ENCODE measurements at places on chromosomes 7 and 10.

DNA sequence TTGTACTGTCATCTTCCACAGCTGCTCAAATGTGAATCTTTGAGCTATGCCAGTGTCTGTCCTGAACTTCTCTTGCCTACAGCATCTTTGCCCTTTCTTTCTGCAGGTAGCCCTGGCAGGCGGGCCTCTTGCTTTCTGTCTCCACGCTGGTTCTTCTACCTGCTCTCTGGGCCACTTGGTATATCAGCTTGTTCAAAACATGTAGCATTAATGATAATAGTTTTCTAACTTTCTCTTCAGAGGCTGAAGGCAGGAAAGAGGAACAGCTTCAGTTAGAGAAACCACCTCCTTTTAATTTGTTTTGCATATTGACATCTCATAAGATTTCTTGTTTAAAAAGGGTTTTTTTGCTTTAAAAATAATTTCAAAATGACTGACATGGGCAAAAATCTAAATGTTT is 923 bp upstream of the FGL2 start:
- DNase-seq: no peak

GRCh38 chr7:124071843-124072242 is 39.0 kb upstream of the TMEM229A start:
- DNase-seq: no peak

- DNase-seq: no peak
These were observed 151.8 kb downstream of the CHN2 start for GRCh38 chr7:29346231-29346978.

- DNase-seq: no peak
These were observed 6.0 kb downstream of the PTPRZ1 start for GRCh38 chr7:121878918-121879464.

DNA sequence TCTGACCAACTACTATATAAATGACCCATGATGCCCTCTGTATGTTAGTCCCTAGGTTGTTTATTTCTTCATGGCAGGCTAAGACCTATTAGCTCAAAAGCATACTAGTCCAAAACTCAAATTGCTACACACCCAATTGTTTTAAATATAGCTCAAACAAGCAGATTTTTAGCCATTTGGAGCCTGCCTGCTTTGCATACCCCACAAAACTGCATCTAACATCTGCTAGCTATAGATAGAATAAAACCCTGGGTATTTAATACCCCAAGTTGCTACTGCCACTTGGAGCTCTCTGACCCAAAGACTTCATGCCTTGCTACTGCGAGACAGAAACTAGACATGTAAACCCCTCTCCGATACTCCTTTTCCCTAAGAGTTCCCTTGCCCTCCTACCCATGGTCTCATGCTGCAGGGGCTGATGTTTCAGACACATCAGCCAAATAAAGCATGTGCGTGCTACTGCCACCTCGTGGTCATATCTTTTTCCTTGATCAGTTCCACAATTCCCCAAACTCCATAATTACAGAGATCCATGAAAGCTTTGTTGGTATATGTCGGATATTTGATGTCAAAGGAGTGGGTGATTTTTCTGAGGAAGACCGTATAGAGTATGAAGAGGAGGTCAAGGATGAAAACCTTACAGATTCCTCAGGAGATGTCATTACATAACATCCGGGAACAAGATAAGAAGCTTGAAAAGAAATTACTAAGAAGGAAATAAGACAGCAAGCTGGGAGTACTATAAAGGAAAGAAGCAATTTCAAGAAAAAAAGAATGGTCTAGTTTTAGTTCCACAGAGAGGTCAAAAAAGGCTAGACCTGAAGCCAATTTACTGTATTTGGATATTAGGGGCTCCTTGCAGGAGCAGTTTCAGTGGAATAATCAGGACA is 386.6 kb downstream of the SH2D4B start:
- DNase-seq: no peak

GRCh38 chr7:112958775-112959174 is 127.9 kb downstream of the GPR85 start:
- no peak for DNase-seq

GRCh38 chr10:125883211-125883610 is 2.1 kb upstream of the DHX32 start:
- DNase-seq: no peak

GRCh38 chr10:130362308-130362761 is 226.1 kb downstream of the GLRX3 start:
- DNase-seq: no peak

DNA sequence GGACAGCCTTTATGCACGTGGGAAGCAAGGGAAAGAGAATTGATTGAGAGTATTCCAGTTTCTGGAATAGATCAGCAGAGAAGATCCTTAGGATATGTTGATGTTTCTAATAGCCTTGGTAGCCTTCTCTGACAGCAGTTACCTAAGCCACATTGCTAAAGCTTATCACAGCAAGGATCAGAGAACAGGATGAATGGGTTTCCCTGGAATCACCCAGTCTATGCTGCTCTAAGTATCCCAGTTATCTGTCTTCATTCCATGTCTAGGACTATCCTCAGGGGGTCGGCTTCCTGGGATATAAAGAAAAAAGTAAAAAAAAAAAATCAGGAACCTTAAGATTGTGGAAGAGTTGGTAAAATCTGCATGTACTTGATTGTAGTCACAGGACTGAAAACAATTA is 352.0 kb upstream of the AKR1E2 start:
- no peak for DNase-seq

DNA sequence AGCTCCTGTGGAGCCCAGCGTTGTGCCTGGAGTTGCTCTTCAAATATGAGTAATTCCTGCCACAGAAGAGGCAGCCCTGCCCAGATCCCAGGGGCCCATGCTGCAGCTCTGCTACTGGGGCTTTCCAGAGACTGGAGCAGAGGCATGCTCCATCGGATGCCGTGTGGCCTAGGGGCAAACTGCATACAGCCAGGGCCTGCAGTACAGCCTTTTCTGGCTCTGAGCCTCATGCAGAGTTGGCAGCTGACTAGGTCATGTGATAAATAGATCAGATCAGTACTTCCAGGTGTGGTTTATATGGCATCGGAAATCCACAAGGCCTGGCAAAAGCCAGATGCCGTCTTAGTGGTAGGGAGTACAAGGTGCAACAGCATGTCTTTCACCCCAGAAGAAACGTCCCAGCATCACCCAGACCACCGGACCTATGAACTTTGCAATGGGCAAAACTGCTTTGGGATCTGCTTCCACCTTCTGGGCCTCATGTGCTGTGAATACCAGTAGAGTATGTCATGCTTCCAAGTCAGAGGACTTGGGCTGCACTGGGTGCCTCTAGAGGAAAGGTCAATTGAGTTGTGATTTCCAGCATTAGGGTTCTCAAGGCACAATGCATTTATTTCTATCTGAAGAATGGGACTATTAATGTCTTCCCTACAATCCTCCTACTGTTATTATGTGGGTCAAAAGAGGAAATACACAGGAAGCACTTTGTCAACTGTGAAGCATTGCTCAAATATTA is 250.7 kb upstream of the ZNF32 start:
- DNase-seq: no peak

DNA sequence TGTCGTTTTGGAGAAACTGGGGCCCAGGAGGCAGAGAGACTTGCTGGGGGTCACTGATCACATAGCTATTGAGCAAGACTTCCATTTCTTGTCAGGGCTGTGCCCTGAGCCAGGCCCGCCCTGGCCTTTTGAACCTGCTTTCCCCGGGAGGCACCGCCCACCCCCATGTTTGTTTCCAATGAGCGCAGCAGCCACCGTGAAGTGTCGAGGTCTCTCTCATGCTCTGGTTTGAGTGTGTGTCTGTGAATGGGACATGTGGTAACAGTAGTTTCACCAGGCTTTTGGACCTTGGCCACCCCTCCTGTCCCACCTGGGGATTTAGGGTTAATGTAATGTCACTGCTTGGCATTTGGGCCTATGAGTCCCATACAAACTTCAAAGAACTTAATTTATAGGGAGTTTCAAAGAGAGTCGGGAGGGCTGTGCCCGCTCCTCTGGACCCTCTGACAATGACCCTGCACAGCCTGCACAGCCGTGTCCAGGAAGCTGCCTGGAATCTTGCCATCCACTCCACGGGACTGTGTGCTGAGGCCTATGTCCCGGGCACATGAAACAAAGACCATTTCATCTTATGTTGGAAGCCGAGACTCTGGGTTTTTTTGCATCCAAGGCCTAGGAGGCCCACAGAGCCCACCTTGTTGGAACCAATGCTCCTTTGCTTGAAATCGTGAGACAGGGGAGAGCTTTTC is 6.3 kb downstream of the PRF1 start:
- DNase-seq: no peak

DNA sequence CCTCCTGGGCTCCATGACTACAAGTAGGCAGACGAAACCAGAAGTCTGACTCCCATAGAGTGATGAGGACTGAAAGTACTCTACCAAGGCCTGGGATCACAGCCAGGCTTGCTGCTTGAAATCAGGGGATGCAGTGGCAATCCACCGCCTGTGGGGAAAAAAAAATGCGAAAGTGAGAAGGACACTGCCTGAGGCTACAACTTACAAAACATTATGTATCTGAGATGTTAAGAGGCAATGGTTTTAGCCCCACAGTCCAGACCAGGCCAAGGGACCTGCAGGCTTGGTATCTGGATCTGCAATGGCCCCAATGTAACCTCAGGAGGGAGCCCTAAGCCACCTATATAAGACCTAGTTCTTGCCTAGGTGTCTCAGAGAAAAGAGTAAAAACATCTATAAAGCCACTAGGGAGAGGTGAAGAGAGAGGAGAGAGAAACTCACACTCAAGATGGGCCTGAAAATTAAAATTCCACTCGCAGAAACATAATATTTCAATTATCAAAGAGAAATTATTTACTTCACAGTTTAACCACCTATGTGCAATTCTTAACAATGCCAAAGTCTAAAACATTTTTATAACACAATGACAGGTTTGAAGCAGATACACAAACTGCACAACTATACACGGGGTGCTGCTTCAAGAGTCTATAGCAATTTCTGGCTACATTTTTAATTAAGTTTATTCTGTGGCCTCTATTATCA is 13.9 kb downstream of the DNAJC1 start:
- no peak for DNase-seq

GRCh38 chr7:127768241-127768640 is 116.2 kb downstream of the SND1 start:
- DNase-seq: no peak

- DNase-seq: no peak
These were observed 118.7 kb downstream of the ICA1 start for GRCh38 chr7:8143151-8143874.

DNA sequence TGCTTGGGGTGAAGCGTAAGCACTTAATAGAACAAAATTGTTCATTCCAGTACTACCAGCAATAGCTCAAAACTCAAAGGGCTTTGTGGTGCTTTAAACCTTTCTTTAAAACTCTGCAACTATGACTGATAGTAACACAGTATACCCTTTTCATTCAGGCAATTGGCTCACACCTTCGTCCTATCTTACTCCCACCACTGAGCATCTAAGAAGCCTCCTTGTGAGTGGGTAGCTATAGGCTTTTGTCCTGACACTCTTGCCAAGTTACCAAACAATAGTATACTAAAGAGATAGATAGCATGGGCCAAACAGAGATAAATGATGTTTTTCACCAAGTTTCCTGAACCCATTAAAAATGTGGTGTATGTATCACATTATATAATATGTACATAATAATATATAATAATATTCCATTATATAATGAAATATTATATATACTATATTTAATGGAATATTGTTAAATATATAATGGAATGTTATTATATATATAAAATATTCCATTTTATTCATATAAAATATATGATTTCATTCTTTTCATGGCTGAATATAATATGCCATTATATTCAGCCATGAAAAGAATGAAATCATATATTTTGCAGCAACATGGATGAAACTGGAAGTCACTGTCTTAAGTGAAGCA is 96.2 kb downstream of the TES start:
- DNase-seq: no peak

GRCh38 chr7:102843850-102844249 is 69.0 kb upstream of the LRRC17 start:
- no peak for DNase-seq

DNA sequence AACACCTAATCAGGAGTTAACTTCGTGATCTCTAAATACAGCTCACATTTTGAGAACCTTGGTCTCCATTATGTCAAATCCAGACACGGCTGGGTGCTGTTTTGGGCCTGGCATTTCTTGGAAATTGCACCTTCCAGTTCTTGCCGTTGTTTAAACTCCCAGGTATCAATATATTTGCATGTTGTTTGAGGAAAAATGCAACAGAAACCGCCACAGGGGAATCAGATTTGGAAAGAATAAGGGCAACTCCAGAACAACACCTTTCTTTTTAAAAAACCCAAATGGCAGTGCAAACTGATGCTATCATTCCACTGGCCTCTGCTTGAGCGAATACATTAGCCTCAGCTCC is 162.0 kb downstream of the FGFR2 start:
- no peak for DNase-seq

DNA sequence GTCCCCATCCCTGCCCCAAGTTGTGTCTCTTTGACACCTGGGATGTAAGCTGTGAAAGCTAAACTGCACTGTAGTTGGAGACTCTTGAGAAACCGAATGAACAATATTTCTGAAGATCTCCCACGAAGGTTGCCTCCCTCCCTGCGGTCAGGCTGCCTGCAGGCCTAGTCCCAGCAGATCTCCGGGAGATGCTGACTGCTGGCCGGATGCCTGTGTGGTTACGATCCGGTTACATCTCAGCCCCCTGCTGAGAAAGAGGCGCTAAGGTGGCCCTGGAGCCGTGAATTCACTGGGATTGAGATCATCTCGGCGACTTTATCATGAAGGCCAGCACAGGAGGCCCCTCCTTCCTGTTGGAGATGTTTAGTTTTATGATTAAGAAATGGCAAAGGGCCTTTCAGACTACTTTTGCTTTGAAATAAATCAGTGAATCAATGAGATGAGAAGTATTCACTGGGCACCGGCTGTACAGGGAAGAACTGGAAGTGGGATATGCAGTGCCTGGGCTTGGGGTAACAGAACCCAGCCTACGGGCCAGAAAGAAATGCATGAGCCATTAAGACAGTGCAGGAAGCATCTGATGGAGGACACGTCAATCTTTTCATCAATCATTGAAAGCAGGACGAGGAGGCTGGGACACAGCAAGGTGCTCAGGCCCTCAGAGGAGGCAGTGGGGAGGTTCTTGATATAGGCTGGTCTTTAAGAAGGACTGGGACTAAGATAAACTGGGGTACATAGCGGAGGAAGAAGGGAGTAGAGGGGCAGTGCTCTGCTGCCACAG is 177.6 kb downstream of the PRKAG2 start:
- no peak for DNase-seq

DNA sequence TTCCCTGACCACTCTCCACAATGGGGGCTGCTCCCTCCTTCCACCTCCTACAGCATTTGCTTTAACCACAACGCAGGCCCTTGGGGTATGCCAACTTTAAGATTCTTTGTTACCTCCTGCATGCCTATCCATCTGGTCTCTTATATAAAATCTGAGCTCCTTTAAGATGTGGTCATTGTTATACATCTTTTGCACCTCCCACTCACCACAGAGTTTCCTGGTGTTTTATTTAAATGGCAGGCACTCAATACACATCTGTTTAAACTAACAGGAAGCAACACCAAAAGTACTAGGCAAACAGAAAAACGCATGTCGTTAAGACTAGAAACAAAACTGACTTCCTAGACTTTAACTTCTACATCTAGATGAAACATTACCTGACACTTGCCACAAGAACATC is 36.3 kb downstream of the SLC25A13 start:
- DNase-seq: no peak

All from caudate nucleus (tissue), 63 donors.